ENCODE measurements at places on chromosomes 13 and 19.

DNA sequence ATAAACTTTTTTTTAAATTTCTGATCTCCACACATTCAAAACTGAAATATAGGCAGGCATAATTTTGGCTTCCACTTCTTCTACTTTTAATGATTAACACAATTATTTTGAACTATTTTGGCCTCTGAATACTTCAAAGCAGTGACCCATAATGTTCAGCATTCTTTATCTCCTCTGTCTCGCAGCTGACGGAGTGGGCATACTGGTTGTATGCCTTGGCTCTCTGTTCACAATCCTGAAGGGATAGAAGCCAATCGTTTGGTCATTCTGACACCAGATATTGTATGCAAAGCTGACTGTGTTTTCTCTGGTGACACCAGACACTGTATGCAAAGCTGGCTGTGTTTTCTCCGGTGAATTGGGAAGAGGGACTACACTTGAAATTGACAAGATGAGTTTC is 833.0 kb downstream of the EFNB2 start:
- no peak for DNase-seq

DNA sequence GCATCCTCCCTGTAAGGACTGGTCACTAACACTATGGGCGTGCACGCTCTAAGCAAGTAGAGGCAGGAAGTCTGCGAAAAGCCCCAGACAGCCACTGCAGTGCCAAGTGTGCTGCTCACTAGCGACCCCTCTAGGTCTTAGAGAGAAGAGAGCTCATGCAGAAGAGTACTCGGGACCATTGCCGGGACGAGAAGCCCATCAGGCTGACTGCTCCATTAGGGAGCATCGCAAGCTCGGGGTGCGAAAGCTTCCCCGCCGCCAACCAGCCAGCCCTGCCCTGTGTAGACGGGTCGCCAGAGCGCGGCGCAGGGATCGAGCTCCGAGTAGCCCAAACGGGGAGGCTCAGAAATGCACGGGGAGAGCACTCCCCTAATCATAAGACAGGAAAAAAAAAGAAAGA is 16.6 kb downstream of the POU4F1 start:
- DNase-seq, result no peak

- no peak for DNase-seq
Measured at GRCh38 chr13:21478881-21479808, 20.0 kb upstream of the ZDHHC20 start.

DNA sequence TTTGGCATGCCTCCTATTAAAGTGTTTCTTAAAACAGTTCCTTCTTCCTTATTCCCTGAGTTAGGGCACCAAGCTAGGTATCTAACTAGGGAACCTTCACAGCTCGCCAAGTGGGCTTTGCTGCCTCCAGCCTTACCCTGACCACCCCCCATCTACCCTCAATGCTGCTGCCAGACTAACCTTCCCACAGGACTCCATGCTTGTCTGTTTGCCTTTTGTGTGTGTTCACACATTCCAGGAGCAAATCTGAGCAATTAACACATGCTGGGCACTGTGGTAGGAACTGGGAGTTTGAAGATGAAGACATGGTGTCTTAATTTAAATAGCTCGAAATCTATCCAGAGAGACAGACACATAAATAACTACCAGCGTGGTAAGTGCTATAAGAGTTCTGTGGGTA is 185.2 kb downstream of the MZT1 start:
- DNase-seq, result no peak

DNA sequence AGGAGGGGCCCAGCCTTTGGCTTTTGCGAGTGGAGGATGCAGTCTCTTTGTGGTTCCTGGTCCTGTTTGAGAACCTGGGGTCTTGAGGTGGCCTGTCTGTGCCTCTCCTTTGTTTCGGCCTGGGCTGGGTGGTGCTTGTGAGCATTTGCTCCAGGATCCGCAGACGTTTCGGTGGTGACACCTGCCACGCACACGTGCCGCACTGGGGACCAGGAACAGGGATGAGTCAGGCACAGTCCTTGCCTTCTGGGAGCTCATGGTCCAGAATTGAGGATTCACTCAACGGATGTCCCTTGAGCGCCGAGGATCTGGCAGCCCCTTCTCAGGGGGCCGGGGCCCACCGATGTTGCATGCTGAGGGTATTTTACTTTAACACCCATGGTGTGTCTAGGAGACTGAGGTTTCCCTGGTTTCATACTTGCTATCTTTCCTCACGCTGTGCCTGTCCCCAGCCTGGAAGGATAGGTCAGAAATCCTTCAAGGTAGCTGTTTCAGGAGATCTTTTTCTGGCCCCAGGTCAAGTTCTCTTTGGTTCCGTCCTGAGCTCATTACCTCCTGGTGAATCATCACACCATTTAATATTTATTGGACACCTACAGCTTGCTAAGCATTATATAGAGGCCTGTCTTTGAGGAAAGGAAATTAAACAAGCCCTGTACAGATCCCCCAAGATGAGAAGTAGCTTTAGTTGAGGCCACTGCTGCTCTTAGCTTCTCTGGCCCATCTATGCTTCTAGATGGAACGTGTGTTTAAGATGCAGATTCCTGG is 5.1 kb downstream of the HDGFL2 start:
- DNase-seq, result no peak

DNA sequence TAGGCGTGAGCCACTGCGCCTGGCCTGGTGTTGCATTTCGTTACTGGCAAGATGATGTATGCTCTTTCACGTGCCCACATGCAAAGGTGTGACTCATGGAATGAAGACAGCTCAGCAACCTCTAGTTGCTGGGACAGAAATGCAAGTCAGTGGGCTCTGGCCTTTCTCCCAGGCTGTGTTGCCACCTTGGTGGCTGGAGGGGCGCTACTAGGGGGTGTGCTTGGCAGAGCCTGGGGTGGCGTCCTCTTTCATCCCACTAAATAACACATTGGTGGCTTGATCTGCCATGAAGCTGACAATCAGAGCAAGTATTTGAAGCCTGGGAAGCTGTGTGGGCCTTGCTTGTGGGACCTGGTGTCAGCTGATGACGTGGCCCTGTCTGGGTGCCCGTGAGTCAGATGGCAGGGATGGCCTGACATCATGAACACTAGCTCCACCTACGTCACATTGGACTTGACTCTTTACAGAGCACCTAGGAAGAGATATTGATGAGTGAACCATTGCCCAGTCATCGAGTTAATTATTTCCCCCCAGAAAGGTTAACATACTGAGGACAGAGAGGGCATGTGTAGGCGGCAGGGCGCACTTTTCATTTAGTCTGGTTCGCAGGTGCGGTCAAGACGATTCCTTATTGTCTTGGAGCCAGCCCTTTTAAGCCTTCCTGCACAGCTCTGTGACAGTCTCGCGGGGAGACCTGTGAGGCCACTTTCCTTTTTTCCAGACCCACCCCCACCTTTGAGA is 154.2 kb downstream of the TM9SF2 start:
- DNase-seq, result no peak

DNA sequence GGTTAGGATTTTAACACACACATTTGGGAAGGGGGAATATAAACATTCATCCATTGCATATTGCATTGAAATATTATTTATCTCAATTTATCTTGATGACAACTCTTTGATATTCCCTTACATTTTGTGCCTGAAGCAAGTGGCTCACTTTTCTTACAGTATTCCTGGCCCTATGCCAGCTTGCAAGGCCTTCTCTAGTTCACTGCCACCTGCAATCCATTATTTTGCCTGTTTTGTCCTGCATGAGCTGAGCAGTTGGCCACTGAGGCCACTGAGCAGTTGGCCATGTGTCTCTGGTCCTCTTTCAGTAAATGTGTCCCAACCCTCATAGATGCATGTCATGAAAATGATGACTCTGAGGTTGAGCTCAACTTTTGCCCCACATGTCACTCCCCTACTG is 49.8 kb downstream of the CBY2 start:
- DNase-seq, result no peak

DNA sequence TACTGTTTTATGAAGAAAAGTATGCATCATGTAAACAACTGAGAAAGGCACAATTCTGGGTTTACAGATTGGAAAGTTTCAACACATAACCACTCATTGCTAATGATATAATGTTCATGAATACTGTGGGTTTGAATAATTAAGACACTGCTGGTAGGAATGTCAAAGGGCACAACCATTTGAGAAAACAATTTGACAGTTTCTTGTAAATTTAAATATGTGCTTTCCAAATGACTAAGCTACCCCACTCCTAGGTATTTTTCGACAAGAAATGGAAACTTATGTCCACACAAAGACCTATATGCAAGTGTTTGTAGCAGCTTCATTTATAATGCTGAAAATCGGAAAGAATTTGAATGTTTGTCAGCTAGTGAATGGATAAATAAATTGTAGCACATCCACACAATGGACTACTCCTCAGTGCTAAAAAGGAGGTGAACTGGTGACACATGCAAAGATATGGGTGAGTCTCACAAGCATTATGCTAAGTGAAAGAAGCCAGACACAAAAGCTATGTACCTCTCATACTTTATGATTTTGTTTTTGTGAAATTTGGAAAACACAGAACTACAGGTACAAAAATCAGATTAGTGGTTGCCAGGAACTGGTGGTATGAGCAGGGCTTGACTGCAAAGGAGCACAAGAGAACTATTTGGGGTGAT is 44.8 kb upstream of the FLT1 start:
- DNase-seq, result no peak

DNA sequence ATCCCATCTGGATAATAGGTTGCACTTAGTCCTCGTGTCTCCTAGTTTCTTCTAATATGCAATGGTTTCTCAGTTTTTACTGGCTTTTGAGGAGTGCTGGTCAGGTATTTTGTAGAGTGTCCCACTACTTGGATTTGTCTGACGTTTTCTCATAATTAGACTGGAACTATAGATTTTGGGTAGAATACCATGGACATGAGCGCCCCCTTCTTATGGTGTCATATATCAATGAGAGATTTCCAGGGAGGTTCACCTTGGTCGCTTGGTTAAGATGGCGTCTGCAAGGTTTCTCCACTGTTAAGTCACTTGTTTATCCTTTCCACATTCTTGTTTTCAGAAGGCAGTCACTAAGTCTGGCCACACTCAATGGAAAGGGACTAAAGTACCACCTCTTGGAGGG is 6.7 kb downstream of the SOHLH2 start:
- no peak for DNase-seq

DNA sequence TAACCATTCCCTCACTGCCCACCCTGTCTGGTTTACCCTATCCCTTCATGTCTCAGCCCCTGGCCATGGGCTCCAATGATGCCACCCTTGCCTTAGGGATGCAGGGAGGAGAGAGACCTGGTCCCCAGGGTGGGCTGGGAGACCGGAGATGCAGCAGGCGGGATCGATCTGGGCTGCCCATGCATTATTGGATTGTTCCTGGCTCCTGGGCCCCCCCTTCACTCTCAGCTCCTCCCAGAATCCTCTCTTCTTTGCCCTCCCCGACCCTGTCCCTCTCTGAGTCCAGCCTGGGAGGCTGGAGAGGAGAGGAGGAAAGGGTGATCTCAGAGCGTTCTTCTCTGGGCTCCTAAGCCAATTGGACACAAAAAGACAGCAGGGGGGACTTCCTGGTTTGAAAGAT is 5.8 kb downstream of the KASH5 start:
- DNase-seq, result no peak

GRCh38 chr19:11005521-11005920 is 44.7 kb downstream of the SMARCA4 start:
- DNase-seq, result no peak

DNA sequence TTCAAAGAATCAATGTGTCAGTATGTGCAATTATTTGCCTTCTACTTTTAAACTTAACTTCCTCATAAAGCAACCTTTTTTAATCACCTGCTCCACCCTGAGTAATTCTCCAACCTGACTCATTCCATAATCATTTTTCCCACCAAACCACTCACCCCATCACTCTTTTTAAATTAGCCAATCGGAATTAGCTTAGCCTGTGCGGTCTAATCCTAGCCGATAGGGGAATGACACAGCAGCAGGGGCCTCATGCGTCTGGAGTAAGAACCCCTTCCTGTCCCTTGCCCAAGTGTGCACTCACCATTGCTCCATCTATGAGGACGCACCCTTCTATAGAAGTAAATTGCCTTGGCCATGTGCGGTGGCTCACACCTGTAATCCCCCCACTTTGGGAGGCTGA is 27.4 kb upstream of the ZNF83 start:
- no peak for DNase-seq

DNA sequence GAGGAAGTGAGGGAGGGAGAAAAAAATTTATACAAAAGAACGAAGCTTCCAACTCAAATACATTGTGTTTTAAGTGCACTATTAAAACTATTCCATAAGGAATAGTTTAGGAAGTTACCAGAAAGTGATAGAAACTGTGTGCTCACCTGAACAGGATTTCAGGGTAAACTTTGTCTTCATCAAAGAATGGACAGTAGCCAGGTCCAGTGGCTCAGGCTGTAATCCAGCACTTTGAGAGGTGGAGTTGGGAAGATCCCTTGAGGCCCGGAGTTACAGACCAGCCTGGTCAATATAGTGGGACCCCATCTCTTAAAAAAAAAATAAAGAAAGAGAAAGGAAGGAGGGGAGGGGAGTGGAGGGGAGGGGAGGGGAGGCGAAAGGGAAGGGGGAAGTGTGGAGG is 13.0 kb upstream of the CDADC1 start:
- no peak for DNase-seq

DNA sequence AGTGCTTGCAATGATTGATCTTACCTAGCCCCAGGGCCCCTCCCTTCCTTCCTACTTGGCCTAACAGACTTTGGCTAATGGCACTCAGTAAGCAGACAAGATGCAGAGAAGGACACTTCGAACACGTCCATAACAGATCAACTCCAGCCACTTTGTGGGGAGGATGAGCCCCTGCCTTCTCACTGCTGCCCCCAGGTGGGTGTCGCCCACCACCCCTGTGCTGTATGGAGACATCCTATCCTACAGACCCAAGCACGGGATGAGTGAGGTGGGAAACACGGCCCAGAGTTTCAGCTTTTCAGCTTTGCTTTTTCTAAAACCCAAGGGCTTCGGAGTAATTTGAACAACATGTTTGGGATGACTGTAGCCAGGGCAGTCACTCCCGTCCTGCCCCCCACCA is 5.5 kb downstream of the SLC7A1 start:
- DNase-seq, result no peak

DNA sequence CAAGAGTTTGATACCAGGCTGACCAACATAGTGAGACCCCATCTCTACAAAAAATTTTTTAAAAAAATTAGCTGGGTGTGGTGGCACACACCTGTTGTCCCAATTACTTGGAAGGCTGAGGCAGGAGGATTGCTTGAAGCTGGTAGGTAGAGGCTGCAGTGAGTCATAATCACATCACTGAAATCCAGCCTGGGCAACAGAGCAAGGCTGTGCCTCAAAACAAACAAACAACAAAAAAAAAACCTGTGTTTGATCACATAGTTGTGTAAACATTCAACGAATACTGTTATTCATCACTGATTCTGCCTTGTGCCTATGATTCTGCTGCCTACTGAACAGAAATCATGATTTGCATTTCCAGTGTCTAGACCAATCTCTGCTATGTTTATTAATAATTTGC is 134.0 kb downstream of the TBC1D4 start:
- DNase-seq, result no peak

DNA sequence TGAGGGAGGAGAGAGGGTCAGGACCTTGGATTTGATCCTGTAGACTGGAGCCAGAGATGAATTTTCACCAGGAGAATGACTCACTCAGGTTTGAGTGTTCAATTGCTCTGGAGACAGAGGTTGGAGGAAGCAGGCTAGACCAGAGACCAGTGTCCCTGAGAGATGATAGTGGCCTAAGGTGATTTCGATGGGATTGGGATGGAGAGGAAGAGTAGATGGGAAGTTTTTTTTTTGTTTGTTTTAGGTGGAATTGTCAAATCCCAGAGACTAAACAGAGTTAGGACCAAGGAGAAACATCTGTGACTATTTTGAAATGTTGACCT is 2.3 kb downstream of the CEBPG start:
- DNase-seq, result no peak
